Endothelial cell of umbilical vein (primary cell): ENCODE measurements at places on chromosomes 6 and 20. TPM values are rescaled to one million over a fixed set of nuclear protein-coding genes. Genes with fewer than 3 reads are reported as not detected.

The ANGPT4 gene
- polyA plus RNA-seq, result not detected in 2 replicates

The SLC26A8 gene
- polyA plus RNA-seq, result 0.01 and 0.08 TPM in 2 replicates

DNA sequence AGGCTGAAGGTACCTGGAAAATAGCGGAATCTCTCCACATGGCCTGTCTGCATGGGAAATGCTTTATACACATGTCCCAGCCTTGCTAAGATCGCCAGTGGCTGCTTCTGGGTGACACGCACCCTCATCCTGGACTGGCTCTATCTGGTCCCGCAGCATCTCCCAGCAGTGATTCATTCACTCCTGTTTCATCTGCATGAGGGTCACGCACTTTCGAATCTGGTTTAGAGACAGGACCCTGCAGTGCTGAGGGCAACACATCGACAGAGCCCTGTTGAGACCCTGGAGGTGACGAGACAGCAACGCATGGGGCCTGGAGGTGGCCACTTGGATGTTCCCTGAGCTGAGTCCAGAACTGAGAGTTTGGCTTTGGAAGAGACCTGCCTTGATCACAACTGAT lies 136.5 kb downstream of the SMOC2 start:
- no peak for DNase-seq

DNA sequence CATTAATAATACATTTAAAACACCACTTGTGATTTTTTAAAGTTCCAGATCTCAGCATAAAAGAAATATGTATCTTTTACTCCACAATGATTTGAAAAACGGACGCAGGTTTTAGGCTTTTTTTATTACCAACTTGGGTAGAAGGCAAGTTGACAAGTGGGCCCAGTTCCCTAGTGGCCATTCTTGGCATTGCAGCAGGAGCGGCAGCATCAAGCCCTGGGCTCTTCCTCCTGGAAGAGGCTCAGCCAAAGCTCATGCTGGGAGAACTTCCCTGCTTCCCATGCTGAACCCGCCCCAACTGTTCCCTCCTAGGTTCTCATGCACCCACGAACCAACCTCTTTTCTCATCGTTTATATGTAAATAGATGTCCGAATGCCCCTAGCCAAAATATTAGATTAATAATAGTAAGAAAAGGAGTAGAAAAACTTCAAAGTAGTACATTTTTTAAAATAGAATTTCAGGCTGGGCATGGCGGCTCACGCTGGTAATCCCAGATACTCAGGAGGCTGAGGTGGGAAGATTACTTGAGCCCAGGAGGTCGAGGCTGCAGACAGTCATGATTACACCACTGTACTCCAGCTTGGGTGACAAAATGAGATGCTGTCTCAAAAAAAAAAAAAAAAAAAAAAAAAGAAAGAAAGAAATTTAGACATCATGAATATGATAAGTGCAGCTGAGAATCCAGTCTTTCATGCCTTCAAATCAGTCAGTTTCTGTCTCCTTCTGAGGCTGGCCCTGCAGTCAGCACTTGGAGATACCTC lies 18.2 kb upstream of the MYB start:
- DNase-seq, result peak; percentile 35

DNA sequence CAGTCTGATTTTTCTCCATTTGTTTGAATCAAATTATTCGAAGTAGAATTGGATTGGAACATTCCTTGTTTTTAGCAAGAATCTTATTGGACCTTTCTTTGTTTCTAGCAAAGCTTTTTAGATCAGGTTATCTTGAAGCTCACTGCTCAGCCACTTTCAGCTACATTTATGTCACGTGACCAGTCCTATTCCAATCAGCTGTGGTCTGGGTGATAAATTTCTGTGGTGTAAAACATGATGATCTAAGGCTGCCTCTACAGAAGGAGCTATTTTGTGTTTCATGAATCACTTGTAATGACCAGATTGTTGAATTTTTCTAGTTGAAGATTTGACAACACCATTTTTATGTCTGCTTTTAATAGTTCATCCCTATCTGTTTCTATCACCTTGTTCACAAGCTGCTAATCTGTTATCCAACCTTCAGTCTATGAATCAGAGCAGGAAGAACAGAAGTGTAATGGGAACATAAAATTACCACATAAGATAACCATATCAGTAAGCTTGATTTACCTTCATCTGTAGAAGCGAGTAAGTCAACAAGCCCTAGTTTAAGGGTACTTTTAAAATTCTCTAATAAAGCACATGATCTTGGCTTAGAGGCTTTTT lies 101.0 kb upstream of the MAP3K7 start:
- DNase-seq, result no peak

- DNase-seq, result peak; percentile 62
Measured at GRCh38 chr20:9616833-9617461, 102.6 kb downstream of the LAMP5 start.

The SPEF1 gene
- polyA plus RNA-seq, result 0.07 and 0.10 TPM in 2 replicates

DNA sequence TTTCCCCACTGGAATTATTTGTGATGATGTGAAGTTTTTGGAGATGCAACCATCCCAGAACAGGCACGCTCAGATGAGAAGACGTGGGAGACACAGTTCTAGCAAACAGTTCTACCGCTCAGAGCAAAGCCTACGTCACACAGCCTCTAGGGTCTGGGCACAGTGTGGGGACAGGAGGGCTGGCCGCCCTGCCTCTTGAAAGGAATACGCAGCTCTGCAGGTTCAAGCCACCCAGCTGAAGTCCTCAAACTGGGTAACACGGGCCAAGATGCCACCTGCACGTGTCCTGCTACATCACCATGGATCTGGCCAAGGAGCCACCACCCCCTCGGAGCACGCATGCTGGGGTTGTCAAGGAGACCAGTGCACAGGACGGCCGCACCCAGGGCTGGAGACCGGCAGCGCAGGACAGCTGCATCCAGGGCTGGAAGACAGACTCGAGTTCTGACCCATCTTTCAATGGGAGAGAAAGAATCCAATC lies 75.0 kb downstream of the NOL4L start:
- no peak for DNase-seq

DNA sequence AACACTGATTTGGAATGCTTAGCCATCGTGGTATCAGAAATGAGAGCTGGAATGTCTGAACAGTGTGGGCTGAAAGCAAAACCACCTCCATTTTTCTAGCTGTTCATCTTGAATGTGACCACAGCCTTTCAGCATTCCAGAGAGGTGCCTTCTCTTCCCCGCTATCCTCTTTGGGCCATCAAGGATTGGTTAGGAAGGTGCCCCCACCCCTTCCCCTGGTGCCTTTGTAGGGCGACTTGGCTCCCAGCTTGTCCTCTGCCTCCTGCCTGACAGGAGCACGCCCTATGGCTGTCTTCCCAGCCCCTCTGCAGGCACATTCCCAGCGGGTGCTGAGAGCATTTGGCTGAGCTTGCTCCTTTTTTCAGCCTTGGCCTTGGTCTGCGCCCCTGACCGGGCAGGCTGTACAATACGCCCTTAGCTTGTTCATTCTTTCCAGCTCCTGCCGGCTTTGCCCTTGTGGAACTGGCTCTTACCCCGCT lies 97.5 kb downstream of the ARMC2 start:
- no peak for DNase-seq

DNA sequence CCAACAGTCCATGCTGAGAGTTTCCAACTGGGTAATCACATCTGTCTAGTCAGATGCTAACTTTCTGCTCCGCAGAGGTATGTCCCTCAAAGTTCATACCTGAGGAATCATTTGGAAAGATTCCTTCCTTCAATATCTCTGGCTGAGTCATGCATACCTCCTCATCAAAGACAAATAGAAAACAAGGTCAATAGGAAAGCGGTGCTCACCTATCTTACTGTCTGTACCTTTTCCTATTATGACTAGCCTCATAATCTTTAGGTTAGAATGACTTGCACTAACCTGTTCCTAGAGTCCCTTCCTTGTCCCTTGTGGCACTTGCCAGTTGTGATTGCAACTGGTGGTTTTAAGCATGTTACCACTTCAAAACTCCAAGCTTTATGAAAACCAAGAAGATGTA lies 78.2 kb upstream of the PTPRK start:
- no peak for DNase-seq

- no peak for DNase-seq
Measured at GRCh38 chr6:79564636-79565035, 27.4 kb upstream of the LCA5 start.

The TRAPPC3L gene
- polyA plus RNA-seq, result 0.03 TPM in 1 of 2 replicates, not detected in the other

DNA sequence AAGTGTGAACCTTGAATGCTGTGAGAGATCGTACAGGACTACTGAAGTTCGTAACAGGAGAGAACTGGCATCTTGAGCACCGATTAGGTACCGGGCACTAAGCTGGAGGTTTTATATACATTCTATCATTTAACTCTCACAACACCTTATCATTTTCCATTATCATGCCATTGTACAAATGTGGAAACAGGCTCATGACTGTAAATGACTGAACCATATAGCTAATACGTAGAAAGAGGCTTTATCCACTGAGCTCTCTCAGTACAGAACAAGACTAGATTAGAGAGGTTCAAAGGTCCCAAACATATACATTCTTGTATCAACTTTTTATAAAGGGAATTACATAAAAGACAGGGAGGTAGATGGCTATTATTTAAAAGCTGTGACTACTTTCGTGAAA lies 130.6 kb downstream of the CEP57L1 start:
- no peak for DNase-seq

- DNase-seq, result no peak
Measured at GRCh38 chr6:15495375-15495901, 167.4 kb downstream of the DTNBP1 start.

DNA sequence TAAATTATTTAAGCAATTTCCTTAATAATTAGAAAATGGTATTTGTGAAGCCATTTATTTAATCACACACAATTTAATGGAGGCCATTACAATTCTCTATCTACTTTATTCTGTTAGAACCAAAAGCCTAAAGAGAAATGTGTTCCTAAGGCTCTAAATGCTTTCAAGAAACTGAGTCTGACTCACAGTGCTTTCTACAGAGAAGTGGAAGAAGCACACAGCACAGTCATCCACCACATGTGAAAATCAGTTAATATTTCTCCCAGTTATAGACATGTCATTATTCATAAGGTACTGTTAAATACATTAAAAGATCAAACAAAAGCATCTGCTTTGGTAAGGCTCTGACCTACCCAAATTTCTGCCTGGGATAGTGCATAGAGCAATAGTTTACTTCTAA lies 214.4 kb downstream of the ALDH8A1 start:
- no peak for DNase-seq

The CST5 gene
- not detected in 2 replicates for polyA plus RNA-seq

The CCN2 gene
- polyA plus RNA-seq, result 1,646 and 1,926 TPM in 2 replicates

The IBTK gene
- 4.8 and 6.7 TPM in 2 replicates for polyA plus RNA-seq

DNA sequence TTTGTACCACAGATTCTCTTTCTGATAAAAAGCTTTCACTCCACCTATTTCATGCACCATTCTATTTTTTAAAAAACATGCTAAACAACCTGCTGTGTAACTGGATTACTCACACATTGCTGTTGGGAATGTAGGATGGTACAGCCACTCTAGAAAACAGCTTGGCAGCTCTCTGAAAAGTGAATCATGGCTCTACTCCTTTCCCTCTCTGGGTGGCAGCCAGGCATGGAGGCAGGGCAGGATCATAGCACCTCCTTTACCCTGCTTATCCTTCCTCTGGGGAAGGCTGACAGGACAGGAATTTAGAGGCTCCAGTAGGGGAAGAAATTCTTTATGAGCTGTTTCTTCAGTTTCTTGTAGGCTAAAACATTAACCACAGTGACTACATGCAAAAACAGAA lies 6.7 kb upstream of the VNN2 start:
- DNase-seq, result peak; percentile 12

- DNase-seq, result no peak
Measured at GRCh38 chr6:12324748-12325147, 34.6 kb downstream of the EDN1 start.

DNA sequence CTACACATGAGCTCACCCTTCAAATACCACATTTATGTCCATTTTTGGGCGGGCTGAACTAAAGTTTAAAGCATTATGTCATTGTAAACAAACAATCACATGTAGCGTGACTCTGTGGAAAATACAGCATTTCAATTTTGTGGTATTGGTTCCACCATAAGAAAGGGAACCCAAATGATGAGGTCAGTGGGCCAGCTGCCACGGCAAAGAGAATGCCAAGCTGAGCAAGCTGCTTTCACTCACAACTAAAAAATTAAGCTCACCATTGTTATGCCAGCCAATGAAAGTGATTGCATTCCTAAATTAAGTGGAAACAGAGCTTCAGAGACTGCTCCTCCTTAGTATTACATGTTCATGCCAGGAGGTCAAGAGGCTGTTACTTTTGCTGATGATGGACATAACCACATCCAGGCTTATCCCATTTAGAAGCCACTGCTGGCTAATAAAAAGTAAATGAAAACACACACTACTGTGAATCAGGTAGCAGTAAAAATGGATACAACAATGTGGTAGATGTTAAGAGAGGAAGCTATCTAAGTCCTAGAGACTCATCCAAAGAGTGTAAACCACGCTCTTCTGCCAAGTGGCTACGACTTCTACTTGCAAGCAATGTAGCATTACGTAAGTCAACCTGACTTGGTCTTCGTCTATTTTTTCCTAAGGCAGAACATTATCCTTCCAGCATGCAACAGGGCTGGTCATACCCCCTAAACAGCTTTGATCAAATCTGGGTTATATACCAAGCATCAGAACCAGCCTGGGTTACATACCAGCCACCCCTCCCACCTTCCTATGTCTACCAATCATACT lies 164.8 kb downstream of the BACH2 start:
- no peak for DNase-seq

DNA sequence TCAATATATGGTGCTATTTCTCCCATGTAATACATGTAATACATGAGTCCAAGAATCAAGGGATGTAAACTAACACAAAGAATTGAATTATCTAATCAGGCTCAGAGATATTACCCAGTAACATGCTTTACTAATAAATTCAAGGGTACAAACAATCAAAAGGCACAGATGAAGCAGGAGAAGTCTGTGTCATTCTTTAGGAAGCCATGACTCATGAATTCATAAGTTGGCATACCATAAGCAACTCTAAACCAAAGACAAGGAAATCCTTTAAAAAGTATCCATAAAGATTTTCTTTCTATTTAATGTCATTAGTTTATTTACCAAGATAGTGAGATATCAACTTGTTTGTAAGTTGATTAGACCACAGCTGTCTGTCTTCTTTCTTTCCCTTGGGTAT lies 446.0 kb upstream of the IMPG1 start:
- DNase-seq, result peak; percentile 26

GRCh38 chr20:25044261-25044560 lies 13.7 kb downstream of the ACSS1 start:
- DNase-seq, result no peak

DNA sequence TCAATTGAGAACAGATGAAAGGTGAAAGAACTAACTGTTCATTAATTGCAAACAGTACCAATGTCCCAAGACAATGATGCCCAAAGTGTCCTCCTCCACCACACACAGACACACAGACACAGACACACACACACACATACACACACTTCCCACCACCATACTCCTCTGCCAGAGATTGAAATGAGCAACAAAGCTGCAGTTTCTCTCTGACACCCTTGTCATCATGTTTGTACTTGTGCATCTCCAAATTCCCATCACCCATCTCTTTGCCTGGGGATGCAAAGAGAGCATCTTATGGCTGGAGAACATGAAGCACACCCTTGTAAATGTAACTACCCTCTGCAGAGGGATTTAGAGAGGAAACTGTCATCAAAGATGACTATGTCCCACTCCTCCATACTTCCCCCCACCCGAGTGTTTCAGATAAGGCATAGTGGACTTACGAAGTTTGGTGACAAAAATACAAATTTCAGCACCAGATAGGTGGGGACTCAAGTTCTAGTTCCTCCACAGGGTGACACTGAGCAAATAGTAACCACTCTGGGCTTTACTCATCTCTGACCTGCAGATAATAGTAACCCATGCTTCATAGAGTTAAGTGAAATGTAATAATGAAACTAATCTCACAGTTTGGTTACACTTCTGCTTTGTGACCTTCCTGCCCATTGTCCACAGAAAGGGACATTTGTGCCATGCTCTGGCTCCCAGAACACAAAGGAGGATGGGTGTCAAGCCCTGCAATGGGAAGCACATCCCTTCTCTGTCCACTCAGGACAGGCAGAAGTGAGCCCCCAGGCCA lies 8.7 kb downstream of the MAFB start:
- DNase-seq, result no peak

The TXNDC5 gene
- 2,566 and 2,629 TPM in 2 replicates for polyA plus RNA-seq

The SNPH gene
- polyA plus RNA-seq, result 2.3 TPM in 2 replicates

The PAK5 gene
- polyA plus RNA-seq, result not detected in 2 replicates
